ENCODE measurements at places on chromosomes 4 and X.

DNA sequence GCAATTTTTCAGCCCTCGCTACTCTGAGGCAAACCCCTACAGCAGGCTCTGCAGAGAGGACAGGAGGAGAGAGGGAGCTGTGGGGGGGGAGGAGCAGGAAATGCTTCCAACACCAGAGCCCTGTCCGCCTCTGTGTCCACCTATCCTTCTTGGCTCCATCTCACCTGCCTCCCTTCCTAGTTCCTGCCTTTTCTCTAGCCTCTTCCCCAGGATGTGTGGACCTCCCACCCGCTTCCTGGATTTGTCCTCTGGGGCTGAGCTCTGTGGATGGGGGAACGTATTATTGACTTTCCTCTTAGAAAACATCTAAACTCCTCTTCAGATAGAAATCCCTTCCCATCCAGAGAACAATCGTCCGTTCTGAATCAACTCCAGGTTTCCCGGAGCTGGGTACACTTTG, 14.4 kb downstream of the ASMT start:
- DNase-seq = no peak

DNA sequence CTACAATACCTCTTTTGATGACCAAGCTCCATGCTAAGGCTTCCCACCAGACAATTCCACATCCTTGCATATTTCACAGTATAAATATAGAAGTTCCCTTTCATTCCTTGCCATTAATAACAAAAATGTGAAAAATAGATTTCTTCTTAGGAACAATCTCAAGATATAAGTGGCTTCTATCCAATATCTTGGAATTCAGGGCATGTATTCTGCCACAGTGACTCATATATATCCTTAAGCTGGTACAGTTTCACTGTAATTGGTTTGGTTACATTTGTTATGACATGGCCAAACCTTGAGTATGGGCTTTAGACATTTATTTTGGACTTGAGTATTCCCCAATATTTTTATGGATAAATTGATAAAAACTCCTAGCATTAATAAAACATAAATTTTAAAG, 181.7 kb upstream of the DDX53 start:
- DNase-seq = no peak

DNA sequence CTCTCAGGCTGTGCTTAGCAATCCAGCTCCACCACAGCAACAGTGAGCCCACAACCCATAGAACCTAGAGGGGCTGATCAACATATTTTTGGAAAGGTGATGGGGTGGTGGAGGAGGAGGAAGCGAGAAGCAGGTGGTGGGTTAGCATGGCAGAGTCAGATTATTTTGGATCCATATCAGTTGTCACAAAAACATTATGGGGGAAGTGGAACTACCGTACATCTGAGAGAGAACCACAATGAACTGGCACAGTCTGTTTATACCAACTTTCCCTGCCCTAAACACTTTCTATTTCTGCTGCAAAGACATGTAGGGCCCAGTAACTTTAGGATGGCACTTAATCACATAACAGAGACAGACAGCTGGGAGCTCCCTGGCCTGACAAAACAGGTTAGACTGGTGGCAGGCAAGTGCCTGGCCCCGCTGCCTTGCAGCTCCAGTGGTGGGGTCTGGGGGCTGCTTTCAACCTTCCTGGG, 4.3 kb downstream of the SLC9A7 start:
- no peak for DNase-seq

DNA sequence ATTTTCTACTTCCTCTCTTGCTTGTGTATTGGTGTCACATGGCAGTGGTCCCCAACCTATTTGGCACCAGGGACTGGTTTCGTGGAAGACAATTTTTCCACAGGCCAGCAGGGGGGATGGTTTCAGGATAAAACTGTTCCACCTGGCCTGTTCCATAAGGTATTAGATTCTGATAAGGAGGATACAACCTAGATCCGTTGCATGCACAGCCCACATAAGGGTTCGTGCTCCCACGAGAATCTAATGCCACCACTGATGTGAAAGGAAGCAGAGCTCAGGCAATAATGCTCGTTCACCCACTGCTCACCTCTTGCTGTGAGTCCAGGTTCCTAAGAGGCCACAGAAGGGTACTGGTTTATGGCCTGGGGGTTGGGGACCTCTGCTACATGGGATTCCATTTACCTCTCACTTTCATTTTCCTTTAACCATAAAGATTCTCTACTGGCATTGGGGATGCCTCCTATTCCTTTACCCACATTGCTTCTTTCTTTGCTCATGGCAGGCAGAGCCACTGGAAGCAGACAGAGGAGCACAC, 38.1 kb downstream of the SEC31A start:
- no peak for DNase-seq

DNA sequence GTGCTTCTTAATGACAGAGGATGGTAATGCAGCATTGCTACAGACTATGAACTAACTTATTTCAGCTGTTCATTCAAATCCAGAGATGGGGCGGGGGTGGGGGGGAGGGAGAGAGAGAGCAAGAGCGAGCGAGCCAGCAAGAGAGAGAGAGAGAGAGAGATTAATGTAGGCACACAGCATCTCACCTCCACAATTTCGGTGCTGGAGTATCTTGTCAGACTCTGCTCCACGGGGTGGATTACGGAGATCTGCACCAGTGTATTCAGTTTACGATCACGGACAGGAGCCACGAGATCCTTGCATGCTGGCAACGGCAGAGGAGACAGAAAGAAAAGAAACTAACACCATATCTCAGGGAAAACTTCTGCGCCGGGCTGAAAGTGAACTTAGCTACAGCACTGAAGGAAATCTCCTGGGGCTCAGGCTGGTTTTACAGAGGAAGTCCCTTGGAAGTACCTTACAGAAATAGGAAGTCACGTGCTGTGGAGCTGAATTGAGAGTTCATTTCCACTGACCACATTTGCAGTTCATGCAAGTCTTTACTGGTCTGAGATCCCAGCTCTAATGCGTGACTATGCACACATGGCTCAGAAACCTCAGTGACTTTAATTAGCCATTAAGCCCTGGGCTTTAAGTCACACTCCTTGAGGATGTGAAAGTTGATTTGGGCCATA, 440.9 kb downstream of the INPP4B start:
- DNase-seq = peak; percentile 37

All from stimulated activated CD4-positive, alpha-beta T cell treated with anti-CD3 and anti-CD28 coated beads, Interleukin-2, amount 100 ng/mL, for 48 hours (primary cell).